ENCODE measurements at places on chromosomes 3 and 15.

DNA sequence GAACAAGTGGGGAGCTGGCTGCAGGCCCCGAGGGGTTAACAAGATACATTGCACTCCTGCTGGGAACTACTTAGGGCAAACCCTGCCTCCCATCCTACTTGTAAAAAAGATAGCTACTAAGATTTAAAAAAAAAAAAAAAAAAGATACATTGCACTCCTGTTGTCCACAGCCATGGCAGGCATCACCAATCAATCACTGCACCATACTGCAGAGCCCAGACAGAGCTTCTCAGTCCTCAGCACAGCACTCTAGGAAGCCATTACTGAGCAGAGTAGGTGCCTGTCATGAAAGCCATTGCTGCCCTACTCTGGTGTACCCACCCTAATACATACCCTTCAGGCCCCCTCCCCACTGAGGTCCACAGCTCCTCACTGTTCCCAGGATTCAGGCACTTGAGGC, 64.8 kb downstream of the RASGRF1 start:
- H3K27ac ChIP-seq = no peak overlapping the region
- no peak for DNase-seq
- no peaks in the 10 kb centered on the region for H3K36me3 ChIP-seq
- H3K27me3 ChIP-seq = no peaks in the 10 kb centered on the region
- no peaks in the 10 kb centered on the region for H3K4me1 ChIP-seq

- no peak overlapping the region for H3K27ac ChIP-seq
- DNase-seq = no peak
- H3K4me3 ChIP-seq = no peak overlapping the region
- no peaks in the 10 kb centered on the region for H3K4me1 ChIP-seq
Measured at GRCh38 chr3:184927796-184928315, 115.9 kb downstream of the VPS8 start.

GRCh38 chr15:60077581-60078359, 73.7 kb downstream of the FOXB1 start:
- H3K27me3 ChIP-seq = no peaks in the 10 kb centered on the region
- no peaks in the 10 kb centered on the region for H3K4me1 ChIP-seq
- DNase-seq = no peak
- H3K4me3 ChIP-seq = no peak overlapping the region
- H3K36me3 ChIP-seq = no peaks in the 10 kb centered on the region

- H3K27me3 ChIP-seq = no peaks in the 10 kb centered on the region
- peaks cover 6% of the 10 kb centered on the region for H3K4me1 ChIP-seq
- no peaks in the 10 kb centered on the region for H3K36me3 ChIP-seq
- no peak overlapping the region for H3K4me3 ChIP-seq
- no peak overlapping the region for H3K27ac ChIP-seq
Measured at GRCh38 chr3:169278667-169279066, 384.8 kb downstream of the MECOM start.

GRCh38 chr3:74129056-74129455, 485.4 kb downstream of the CNTN3 start:
- no peak for DNase-seq
- no peak overlapping the region for H3K4me3 ChIP-seq
- H3K27ac ChIP-seq = no peak overlapping the region
- no peaks in the 10 kb centered on the region for H3K27me3 ChIP-seq
- H3K36me3 ChIP-seq = no peaks in the 10 kb centered on the region
